Activated CD8-positive, alpha-beta memory T cell treated with anti-CD3 and anti-CD28 coated beads for 1 hour (primary cell): ENCODE measurements at places on chromosomes 5 and 9.

DNA sequence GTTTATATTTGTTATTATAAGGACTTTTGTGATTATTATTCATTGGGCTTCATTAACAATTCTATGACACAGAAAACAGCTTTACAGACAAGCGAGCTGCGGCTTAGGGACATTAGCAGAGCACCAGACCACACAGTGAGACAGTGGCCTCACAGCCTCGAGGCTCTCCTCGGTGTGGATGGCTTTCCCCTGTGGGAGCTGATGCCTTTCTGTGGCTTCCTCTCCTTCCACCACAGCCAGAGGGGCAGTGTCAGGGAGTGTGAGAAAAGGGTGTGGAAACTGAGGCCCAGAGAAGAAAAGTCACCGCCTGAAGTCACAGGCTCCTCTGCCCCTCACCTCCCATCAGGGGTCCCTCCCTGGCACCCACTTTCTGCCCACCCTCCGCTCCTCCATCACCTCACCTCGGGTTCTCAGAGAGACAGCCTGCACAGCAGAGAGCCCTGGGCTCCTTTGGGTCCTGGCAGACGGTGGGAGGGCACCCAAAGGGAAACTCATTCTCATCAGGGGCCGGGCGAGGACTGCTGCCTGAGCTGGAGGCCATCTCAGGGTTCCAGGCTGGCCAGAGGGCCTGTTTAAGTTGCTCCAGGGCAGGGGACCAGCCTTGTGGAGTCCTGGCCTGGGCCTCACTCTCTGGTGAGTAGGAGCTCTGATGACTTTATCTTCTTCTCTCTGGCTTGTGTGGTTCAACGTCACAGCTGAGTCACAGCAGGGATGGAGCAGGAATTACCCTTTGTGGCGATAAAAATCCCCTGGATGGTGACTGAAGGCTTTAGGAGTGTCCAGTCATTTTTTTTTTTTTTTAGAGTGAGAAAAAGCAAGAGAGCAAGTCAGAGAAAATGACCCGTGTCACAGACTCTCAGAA, 830 bp downstream of the TRAF1 start:
- peak; percentile 68 for DNase-seq

DNA sequence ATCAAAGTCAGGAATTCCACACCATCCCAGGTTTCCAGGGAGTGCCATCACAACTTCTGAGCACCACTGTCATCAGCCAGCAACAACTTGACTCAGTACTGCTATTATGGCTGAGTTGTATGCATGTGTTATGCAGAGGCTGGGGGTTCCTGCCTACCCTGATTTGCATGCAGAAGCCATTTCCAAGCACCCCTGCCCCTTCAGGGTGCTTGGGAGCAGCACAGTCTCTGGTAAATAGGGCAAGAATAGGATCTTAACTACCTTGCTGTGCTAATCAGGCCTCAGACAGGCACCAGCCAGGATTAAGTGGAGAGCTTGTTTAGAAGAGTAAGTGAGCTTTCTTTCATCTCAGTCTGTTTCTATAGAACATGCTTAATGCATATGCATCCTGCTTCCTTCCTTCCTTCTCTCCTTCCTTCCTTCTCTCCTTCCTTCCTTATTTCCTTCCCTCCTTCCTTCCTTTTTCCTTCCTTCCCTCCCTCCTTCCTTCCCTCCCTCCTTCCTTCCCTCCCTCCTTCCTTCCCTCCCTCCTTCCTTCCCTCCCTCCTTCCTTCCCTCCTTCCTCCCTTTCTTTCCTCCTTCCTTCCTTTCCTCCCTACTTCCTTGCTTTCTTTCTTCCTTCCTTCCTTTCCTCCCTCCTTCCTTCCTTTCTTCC, 175.7 kb downstream of the FRMD3 start:
- DNase-seq = no peak

DNA sequence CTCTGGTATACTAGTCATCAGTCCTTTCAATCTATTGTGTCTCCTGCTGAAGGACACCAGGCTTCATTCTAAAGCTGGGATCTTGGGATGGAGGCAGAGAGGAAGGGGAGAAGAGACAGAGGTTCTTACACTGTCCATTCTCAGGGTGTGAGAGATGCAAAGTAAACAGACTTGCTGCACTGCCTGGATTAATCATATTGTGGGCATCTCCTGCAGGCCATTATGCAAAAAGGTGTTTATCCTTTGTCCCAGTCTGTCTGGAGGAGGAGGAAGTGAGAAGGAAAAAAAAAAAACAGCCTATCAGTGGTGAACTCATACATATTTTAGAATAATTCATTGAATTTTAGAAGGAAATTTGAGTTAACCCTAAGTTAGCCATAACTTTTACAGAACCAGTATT, 92.9 kb upstream of the TNPO1 start:
- no peak for DNase-seq

DNA sequence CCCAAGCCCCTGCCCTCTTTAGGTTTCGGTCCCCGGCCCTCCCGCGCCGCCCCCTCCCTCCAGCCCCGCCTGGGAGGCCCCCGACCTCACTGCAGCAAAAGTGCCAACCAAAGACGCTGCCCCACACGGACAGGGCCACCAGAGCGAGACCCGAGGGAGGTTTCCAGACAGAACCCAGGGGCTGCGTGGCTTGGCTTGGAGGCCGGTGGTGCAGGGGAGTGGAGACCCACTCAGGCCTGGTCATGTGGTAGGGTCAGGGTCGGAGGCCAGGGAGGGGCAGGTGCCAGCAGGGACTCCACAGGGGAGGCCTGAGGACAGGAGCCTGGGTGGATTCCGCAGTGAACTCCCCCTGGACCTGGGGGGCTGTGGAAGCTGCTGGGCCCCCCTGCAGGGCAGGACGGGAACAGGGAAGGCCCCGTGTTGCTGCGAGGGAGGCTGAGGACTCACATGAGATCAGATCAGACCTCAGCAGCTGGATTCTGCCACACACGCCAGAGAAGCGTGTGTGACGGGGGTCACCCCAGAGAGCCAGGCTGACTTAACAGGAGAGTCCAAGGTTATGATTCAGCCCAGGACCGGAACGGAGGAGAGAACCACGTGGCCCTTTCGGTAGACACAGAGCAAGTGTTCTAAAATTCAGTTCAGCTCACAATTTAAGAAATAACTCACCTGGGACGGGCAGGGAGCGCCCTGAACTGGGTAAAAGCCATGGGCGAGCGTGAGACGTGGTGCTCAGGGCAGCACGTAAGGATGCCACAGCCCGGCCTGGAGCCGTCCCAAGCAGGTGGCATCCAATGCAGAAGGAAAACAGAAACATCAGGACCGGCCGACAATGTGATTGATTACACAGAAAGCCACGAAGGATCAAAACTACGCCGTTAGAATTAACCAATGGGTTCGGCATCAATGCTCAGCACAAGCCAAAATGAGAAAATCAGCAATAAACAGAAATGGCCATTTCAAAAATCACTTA, 38.9 kb downstream of the EXD3 start:
- DNase-seq = no peak

GRCh38 chr5:115170134-115170928, 623 bp upstream of the TRIM36 start:
- no peak for DNase-seq

DNA sequence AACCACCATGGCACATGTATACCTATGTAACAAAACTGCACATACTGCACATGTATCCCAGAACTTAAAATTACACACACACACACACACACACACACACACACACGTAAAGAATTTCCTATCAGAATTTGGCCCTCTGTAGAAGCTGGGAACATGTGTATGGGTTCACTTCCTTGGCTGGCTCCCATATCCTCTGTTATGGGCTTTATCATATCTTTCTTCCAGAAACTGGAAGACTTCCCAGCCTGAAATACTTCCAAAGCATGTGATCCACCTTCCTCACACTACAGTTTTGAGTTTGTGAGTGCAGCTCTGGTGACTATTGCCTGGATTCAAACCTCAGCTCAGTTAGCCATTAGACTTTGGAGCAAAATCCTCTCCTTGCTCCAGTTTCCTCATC, 78.6 kb upstream of the GDNF start:
- DNase-seq = no peak

- DNase-seq = no peak
Observed at GRCh38 chr5:10685115-10685521, 75.9 kb downstream of the DAP start.

DNA sequence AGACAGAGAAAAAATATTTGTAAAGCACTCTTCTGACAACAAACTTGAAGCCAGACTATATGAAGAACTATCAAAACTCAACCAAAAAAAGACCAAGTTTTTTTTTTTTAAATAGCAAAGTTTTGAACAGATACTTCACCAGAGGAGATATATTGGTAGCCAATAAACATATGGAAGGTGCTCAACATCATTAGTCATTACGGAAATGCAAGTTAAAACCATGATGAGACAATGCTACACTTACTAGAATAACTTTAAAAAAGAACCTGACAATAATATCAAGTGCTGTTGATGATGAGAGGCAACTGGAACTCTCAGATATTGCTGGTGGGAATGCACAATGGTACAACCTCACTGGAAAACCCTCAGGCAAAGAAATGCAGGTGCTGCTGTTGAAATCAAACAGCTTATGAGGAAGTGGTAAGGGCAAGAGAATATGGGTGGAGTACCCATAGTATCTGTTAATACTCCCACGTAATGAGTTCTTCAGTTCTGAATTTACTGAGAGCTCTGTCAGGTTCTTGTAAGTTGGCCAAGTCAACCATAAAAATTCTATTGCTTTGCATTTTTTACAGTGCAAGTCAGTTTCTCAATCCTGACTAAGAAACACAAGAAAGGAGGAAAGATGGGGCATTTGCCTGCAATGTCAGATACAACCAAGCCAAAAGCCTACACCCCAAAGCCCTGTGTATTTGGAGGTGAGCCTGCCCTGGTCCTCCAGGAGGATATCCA, 87.3 kb upstream of the GNAQ start:
- no peak for DNase-seq

- DNase-seq = no peak
Observed at GRCh38 chr5:152514827-152515397, 109.8 kb upstream of the NMUR2 start.

- no peak for DNase-seq
Observed at GRCh38 chr9:127980060-127980705, 606 bp downstream of the EEIG1 start.

- no peak for DNase-seq
Observed at GRCh38 chr5:108143581-108143980, 238.3 kb downstream of the FBXL17 start.

DNA sequence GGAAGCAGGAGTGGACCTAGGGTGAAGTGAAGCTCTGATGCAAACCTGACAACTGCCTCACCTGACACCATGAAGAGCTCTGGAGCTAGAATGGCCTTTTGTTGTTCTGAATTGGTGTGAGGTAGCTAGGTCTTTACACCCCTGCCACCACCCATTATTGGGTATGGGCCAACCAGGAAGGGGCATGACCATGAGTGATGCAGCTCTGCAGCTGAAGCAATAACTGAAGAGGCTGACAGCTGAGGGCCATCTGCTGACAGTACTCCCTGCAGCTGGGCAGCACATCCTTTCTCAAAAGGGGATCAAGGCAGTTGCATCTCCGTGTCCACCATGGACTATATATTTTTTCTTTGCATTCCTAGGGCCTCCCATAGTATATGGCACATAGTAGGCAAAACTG, 87.0 kb upstream of the TLE1 start:
- no peak for DNase-seq

DNA sequence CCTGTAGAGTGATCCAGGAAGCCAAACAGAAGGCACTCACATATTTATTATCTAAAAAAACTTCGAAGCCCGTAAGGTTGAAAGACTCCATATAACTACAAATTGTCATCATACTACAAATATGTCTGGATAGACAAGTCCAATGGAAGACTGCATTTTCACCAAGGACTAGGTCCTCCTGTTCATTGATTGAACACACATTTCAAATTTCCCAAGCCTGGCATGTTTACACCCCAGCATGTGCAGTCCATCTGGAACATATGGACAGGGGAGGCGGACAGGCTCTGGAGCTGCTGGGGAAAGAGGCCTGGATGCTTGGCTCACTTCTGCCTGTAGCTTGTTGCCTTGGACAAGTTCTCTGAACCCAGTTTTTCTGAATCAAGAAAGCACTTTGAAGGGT, 378.7 kb downstream of the ENC1 start:
- no peak for DNase-seq

DNA sequence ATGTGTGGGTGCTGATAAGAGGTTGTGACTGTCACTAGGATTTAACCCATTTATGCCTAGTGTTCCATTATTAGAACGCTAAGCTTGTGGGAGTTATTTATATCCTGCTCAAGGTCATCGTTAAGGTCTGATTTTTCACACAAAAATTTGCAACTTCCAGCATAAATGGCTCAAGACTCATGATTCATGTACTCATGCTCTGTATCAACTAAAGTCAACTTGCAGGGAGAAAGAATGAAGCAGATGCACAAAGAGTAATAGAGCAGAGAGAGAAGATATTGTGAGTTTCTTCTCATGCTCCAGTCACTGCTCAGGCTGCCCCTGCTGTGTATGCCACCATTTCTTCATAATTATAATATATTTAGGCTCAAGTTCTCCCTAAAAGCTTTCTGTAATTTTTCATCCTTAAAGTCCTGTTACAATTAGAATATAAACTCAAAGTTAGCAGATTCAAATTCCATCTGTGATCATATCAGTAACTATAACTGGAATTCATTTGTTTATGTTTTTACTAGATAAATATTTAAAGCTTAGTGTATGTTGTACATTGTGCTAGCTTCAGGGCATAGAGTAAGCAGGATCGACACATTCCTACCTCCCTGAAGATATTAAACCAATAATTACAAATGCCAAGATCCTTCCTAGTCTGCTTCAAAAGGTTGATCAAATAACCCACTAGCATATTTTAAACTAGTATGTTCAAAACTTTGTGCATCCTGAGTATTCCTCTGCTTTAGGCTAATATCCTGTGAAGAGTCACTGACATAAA, 136.7 kb downstream of the NUDT12 start:
- no peak for DNase-seq

DNA sequence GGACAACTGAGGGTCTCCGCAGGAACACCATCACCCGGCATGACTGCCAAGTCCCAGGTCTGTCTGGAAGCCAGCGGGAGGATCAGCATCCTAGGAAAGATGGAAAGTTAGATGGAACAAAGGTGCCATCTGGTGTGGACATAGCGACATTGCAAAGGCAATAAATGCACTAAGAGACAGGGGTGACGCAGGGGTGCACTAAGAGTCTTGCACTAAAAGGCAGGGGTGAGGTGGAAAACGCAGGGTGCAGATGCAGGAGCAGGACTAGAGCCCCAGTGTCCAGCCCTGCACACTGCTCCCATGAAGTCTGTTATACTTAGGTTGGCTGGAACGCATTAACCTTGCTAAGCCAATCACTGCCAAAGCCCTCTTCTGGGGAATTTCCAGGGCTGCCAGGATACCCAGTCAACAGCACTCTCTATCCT, 15.5 kb downstream of the ATOX1 start:
- no peak for DNase-seq

GRCh38 chr9:105198023-105198422, 46.4 kb upstream of the SLC44A1 start:
- DNase-seq = no peak

DNA sequence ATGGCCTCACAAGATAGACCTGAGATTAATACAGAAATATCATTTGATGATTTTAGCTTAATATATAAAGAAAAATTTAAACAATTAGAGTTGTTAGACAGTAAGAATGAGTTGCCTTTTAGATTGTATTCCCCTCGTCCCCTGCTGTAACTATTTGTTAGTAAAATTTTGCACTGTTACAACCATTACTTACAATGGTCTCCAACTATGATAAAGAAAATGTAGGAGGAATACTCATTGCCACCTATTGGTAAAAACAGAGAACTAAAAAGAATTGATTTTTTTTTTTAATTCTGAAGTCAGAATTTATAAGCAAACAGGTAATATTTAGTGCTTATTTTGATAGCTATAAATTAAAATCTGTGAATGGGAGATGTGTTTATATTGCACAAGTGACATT, 937.6 kb downstream of the TLE4 start:
- DNase-seq = no peak
